ENCODE measurements at places on chromosomes 3 and 15.

- no peak for DNase-seq
Observed at GRCh38 chr3:145889730-145890129, 271.3 kb downstream of the PLOD2 start.

DNA sequence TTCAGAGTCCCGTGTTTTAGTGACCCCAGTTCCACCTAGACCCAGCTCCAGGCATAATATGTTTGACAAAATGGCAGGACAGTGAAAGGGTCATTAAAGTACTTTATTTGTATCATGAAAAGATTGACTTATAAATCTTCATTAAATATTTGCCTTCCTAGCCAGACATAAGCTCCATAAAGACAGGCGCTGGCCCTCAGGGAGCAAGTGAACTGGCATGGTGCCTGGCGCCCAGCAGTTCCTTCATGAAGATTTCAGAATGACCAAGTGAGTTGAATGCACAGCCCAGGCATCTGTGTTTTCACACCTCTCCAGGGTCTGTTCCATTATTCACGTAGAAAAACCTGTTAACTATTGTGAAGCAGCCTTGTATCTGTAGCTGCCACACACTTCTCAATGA lies 166.2 kb downstream of the GAP43 start:
- no peak for DNase-seq

GRCh38 chr3:124780356-124780755 lies 50.1 kb downstream of the UMPS start:
- DNase-seq: no peak

GRCh38 chr3:127531821-127532220 lies 58.7 kb downstream of the TPRA1 start:
- DNase-seq: no peak

- DNase-seq: no peak
Observed at GRCh38 chr15:51269496-51269895, 68.9 kb downstream of the CYP19A1 start.

- no peak for DNase-seq
Observed at GRCh38 chr3:182309120-182309519, 484.2 kb upstream of the ATP11B start.

GRCh38 chr15:64856429-64857145 lies 14.9 kb downstream of the PLEKHO2 start:
- DNase-seq: no peak

DNA sequence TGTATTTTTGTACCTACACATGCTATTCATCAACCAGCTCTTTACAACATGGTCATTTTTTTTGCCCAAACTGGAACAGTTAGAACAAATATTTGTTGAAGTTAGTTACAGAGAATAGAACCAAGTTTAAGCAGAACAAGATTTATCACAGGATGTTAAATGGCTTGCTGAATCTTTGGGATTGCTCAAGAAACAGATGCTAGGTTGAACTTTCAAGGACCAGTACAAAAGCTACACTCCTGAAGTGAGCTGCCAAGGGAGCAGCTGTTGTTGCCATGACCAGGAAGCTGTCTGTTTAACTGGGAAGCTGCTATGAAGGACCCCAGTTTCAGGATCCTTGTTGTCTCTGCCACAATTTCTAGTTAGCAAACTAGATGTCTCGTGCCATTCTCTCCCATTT lies 53.7 kb downstream of the ZIC1 start:
- DNase-seq: no peak

- no peak for DNase-seq
Observed at GRCh38 chr15:42084465-42085235, 9.7 kb downstream of the PLA2G4D start.

DNA sequence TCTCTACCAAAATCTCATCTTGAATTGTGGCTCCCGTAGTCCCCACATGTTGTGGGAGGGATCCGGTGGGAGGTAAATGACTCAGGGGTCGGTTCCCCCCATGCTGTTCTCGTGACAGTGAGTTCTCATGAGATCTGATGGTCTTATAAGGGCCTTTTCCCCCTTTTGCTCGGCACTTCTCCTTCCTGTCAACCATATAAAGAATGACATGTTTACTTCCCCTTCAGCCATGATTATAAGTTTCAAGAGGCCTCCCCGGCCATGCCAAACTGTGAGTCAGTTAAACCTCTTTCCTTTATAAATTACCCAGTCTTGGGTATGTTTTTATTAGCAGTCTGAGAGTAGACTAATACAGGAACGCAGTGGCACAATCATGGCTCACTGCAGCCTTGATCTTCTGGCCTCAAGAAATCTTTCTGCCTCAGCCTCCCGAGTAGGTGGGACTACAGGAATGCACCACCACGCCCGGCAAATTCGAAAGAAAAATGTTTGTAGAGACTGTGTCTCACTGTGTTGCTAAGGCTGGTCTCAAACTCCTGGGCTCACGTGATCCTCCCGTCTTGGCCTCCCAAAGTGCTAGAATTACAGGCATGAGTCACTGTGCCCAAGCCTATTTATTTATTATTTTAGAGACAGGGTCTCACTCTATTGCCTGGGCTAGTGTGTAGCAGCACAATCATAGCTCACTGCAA lies 101.0 kb downstream of the ATP10A start:
- DNase-seq: no peak

DNA sequence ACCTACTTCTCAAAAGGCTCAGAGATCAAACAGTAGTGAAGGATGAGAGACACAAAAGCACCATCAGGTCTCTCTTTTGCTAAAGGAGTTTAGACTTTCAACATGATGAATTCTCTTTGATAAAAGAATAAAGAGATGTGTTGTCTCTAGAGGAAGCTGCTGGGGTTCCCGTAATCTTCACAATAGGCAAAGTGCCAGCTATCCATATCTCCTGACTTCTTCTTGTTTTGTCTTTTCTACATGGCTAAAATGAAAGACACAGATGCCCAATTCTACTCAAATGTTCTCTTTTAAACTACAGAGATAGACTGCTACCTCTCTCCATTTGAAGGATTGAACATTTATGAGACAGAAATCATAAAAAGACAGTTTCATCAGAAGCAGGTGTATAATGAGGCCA lies 38.4 kb upstream of the TUSC7 start:
- no peak for DNase-seq

DNA sequence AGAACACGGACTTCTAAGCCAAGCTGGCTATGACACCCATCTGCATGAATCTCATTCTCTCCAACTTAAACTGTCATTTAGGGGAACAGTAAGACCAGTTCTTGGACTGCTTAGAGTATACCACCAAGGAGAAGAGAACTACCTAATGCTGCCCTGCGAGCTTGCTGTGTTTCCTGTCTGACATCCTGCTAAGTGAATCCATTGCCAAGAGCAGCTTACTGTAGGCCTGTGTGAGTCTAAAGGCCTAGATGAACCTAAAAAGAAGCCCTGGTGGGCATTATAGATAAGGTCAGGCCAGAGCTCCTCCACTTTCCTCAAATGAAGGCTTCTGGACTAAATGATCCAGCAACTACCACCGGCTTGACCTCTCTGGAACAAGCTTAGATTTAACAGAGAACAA lies 15.0 kb downstream of the LZTFL1 start:
- no peak for DNase-seq

- no peak for DNase-seq
Observed at GRCh38 chr3:141275973-141276372, 44.3 kb downstream of the PXYLP1 start.

- no peak for DNase-seq
Observed at GRCh38 chr3:13466781-13467180, 13.3 kb upstream of the HDAC11 start.

- no peak for DNase-seq
Observed at GRCh38 chr3:40229386-40229785, 80.1 kb upstream of the EIF1B start.

GRCh38 chr3:59006634-59007517 lies 42.9 kb downstream of the CFAP20DC start:
- DNase-seq: no peak

- no peak for DNase-seq
Observed at GRCh38 chr15:94250801-94251200, 19.4 kb downstream of the MCTP2 start.

DNA sequence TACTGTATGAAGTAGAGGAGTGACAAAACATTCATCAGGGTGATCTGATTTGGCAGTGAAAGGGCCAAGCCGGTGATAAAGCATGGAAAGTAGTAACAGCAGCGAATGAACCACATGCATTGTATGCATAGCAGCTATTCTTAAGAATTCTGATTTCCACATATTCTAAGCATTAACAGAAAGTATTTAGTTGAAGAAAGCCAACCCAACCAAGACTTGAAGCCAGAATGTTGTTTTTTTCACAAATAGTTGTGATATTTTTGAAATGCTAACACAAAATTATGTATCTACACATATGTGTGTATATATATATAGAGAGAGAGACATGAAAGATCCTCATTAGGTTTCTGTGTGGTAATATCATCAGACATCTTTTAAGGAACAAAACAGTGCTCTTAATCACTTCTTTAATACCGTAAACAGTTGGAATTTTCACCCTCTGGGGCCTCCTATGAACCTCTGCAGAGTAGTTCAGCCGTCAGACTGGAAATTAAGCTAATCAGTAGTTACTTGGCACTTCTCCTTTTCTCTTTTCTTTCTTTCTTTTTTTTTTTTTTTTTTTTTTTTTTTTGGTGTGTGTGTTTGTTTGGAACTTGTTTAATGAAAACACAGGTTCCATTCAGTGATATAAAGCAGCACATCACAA lies 139.6 kb downstream of the CMSS1 start:
- no peak for DNase-seq

GRCh38 chr3:191314109-191314728 lies 15.0 kb upstream of the CCDC50 start:
- DNase-seq: no peak

GRCh38 chr15:89369341-89369947 lies 34.8 kb upstream of the POLG start:
- DNase-seq: no peak

DNA sequence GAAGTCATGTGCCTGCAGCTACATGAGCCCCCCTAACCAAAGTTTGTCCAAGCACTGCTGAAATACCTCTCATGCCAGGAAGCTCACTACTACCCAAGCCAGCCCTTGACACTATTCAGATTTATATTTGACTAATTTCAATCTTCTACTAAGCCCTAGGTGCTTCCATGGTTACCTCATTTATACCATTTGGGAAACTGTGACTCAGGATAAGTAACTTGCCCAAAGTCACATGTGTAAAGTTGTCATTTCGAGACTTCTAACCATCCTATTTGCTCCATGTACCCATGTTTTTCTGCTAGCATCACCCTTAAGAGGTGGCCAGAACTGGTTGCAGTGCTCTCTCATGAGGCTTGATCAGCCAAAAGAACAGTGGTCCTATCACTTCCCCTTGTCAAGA lies 20.7 kb upstream of the TIMP4 start:
- DNase-seq: no peak

DNA sequence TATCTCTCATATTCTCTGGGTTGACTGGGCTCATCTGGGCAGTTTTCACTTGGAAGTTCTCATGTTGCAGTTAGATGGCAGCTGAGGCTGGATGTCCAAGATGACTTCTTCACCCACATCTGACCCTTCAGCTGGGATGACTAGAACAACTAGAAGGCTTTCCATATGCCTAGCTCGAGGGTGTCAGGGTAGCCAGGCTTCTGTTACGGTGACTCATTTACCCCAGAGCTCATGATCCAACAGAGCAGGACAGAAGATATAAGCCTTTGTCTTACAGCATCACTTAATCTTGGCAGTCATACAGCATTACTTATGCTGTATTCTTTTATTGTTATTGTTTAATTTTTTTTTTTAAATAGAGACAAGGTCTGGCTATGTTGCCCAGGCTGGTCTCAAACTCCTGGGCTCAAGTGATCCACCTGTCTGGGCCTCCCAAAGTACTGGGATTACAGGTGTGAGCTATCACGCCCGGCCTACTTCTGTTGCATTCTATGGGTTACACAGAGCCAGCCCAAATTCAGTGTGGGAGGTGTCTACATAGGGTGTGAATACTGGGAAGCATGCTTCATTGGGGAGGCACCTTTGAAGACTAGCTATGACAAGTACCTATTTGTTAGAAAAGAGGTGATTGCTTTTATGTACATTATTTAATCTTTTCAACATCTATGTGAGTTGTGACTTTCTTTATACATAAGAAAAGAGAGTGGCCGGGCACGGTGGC lies 10.7 kb downstream of the HMCES start:
- no peak for DNase-seq

- DNase-seq: peak; percentile 15
Observed at GRCh38 chr3:11335056-11335608, 62.9 kb downstream of the ATG7 start.

DNA sequence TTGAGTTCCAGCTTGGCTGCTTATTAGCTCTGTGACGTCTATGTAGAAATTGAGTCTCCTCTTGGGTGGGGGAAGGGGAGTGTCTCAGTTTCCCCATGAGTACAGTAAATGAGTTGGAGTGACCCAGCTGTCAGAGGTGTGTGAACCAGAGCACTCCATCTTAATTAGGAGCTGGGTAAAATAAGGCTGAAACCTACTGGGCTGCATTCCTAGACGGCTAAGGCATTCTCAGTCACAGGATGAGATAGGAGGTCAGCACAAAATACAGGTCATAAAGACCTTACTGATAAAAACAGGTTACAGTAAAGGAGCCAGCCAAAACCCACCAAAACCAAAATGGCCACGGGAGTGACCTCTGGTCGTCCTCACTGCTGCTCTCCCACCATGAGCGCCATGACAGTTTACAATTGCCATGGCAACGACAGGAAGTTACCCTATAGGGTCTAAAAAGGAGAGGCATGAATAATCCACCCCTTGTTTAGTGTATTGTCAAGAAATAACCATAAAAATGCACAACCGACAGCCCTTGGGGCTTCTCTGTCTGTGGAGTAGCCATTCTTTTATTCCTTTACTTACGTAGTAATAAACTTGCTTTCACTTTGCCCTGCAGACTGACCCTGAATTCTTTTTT lies 222.4 kb downstream of the CACNA2D3 start:
- DNase-seq: no peak

GRCh38 chr3:134965865-134966481 lies 170.9 kb downstream of the EPHB1 start:
- DNase-seq: no peak

DNA sequence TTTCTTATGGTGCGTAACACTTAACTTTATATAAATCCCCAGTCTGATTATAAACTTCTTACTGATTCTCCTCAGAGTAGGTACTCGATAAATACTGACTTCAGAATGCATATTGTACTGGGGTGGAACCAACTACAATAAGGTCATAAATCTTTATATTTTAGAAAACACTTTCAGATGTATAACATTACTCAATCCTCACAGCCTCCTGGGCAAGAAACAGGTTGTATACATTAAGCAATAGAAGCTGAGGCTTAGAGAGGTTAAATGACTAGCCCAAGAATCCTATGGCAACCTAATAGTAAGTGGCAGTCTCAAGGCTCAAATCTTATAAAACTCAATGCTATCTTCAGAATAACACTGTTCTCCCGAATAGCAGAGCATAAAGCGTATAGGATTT lies 9.1 kb downstream of the VPS13C start:
- no peak for DNase-seq

DNA sequence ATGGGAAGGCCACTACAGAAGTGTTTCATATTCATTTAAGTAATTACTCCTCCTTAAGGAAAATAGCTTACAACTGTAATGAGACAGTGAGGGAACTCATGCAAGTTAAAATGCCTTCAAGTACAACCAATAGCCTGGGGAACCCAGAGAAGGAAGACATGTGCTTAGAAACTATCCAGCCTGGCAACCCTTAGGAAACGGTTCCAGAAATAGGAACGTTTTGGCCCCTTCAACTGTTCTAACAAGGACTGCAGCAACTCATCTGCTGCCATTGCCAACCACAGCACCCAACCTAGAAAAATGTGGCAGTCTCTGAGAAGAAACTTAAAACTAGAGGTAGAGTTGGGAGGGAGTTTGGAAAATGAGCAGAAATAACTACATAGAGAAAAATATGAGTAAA lies 147.5 kb upstream of the STRIT1 start:
- DNase-seq: no peak

All from NCI-H1105 (cell line).